ENCODE measurements at places on chromosomes 1 and 21. TPM values are rescaled to one million over a fixed set of nuclear protein-coding genes. Genes with fewer than 3 reads are reported as not detected.

The CRYAA gene
- total RNA-seq: not detected

The MIXL1 gene
- not detected for total RNA-seq

DNA sequence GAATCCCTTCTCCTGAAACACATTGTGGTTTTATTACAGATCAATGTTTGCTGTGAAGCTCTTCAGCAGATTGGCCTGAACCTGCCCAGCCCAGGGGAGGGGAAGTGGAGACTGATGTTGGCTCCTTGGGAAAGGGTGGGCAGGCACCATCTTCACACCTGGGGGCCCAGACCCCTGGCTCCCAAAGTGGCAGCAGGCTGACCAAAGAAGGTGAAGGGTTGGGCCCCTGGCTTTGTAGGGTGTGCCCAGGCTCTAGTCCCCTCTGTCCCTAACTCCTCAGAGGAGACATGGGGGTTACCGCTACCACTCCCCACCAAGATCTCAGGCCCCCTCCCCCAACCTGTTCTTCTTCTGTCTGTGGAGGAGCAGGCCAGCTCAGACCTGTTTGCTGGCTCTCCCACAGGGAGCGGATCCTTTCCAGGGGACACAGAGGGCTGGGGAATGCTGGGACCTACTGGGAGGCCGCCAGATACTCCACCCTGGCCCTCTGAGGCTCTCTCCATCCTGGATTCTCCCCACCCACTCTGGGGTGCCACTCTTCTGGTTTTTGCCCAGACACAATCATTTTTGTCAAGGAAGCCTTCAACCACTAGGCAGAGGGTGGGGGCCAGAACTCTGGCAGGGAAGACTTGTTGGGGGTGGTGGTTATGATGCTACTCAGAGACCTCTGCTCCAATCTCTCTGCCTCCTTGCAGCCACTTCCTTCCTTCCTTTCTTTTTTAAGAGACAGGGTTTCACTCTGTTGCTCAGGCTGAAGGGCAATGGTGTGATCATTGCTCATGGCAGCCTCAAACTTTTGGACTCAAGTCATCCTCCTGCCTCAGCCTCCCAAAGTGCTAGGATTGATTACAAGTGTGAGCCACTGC lies 5.0 kb upstream of the EFNA3 start:
- DNase-seq: no peak

- DNase-seq: peak; percentile 56
These were observed 4.1 kb downstream of the TAGLN2 start for GRCh38 chr1:159921251-159921650.

DNA sequence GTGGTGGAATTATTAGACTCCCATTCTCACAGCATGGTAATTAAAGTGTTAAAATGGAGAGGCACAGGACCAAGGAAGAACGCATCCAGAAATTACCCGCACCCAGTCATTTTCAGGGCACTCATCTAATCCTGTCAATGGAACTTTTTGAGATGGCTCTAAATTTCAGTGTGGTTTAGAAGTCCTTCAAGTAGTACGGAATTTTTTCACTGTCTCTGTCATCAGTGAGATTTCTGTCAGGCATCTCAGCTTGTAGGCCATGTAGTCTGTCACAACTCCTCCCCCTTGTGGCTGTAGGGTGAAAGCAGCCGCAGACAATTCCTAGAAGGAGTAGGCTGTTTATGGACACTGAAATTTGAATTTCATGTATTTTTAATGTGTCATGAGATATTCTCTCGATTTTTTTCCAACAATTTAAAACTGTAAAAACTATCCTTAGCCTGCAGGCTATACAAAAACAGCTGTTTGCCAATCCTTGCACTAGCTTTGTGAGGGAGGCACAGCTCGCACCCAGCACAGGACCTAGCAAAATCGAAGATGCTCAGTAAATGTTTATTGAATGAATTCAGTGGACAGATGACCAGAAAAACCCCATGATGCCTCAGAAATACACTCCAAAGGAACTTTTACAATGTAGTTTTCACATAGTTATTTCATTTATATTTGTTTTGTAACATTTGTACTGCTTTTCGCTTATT lies 6.6 kb upstream of the NUP133 start:
- DNase-seq: peak; percentile 75

DNA sequence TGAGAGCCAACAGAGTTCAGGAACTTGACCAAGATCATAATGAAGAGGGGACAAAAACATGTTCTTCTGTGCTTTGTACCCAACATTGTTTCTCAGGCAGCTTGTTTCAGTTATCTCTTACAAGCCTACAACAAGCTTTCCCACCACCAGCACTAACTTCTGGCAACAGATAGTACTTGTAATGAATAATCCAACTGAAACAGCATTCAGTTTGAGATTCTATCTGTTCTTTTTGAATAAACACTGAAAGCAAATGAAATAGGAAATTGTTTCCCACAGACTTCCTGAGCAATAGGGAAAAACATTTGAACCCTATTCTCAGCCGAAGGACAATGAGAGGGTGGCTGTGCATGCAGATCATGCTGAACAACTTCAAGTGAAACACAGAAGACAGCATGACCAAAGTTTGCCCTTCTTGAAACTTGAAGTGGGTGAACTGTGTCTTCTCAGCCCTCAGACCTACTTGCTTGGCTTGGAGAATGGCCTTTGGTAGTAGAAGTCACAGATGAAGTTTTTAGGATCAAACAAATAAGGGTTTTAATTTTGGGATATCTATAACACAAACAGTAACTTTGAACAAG lies 11.2 kb upstream of the HOOK1 start:
- DNase-seq: no peak

DNA sequence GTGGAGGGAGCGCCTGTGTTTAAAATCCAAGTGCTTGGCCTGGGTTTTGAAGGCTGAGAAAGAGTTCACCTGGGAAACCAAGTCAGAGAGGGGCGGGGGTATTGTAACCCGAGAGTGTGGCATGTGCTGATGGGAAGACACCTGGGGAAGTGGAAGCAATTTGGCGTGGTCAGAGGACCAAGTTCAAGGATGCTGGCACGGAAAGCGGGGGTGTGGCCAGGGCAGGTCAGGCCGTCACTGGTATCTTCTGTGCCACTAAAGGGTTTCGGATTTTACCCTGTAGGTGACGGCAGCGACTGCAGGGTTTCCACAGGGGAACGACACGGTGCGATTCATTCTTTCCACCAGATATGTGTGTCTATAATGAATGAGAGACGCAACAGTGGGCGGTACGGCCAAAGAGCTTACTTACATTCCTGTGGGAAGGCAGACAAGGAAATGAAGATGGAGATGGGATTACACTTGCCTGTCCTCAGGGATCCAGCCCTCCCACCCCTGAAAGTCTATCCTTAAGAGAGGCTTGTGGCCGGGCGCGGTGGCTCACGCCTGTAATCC lies 31.3 kb downstream of the CA6 start:
- DNase-seq: no peak

DNA sequence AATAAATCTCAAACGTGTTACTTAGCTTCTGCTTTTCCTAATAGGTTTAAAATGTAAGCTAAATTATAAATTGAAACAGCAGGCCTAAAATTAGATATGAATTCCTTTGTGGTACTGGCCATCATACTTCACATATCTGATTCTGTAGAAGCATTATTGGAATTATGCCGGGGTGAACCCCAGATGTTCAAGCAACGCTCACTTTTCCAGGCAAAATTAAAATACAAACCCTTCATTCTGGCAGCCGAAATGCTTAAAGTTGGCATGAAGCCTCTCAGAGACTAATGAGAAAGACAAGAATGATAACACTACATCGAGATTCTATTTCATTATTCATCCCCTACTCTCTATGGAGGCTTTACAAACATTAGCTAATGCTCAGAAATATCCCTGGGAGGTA lies 1352.7 kb upstream of the ADGRL2 start:
- no peak for DNase-seq

DNA sequence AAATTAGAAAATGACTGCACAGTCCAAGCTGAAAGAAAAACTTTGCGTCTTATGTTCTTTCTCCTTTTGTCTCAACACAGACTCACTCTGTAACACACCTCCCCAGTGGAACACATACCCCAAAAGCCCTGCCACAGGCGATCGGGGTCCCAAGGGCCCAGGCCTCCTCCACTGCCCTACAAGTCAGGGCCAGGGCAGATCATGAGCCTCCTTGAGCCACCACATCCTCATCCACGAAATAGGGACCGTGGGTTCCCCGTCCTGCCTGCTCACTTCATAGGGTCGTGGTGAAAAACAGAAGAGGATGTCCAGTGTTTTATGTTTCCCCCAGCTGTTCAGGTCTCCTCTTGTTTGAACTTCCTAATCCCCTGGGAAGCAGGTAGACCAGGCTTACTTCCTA lies 116.7 kb downstream of the KCNN3 start:
- no peak for DNase-seq

DNA sequence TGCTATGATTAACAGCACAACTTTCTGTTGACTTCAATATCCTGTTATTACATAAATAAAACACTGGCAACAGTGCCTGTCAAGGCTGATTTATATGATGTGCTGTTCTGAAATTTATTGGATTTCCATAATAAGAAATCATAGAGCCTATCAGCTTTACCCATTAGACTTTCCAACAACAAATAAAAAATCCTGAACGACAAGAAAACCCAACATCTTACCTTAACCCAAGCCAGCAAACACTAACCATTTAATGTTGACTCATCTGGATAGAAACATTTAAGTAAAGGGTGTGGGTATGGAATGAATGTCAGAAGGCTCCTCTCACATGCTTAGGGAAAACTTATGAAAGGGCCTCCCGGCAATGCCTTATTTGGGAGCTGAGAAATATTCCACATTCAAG lies 165.1 kb downstream of the SLC45A1 start:
- peak; percentile 70 for DNase-seq

DNA sequence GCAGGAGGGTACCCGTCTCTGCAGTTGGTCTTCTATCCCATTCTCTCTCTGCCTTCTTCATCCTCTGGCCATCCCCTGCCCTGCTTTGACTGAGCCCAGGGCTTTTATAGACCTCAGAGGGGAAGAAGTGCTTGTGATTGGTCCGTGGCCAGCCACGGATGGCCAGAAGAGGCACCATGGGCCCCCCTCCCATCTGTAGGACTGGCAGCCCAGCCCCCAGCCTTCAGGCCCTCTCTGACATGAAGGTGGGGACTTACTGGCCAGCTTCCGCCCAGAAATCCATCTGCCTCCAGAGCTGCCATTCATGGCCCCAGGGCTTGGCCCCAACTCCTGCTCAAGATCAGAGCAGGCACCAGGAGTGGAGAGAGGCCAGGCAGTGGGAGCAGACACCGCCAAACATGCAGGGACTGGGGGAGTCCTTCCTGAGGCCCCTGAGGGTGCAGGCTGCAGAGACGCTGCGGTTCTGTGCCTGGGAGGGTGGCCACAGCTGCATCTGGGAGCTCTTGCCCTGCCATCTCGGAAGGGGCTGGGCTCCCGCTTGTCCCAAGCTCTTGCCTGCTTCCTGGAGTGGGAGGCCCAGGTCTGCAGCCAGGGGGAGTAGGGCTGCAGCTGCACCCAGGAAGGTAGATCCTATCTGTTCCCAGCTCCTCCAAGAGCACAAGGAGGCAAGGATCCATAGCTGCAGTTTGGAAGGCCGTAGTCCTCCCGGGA lies 698.6 kb upstream of the B3GALT2 start:
- DNase-seq: no peak
